Thyroid gland (tissue), 4 donors: ENCODE measurements at places on chromosomes 3 and 15. TPM values are rescaled to one million over a fixed set of nuclear protein-coding genes. Genes with fewer than 3 reads are reported as not detected.

DNA sequence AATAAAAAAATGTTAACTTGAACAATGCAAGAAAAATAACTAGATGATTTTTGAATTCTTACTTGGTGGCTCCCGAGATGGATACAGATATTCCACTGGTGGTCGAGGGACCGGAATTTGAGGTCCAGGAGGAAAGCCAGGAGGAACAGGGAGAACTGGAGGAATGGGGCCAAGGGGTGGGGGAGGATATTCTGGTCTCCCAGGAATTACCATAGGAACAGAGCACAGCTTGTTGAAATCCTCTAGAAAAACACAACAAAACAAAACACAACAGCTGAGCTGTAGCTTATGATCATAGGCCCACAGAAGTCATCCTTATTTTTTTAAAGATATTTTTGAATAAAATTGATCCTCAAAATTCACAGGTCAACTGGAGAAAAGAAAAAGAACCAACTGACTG, 129.4 kb downstream of the FBN1 start:
- DNase-seq = no peak
- H3K27ac ChIP-seq = no peak overlapping the region

- no peaks in the 10 kb centered on the region for H3K27me3 ChIP-seq
- no peak overlapping the region for H3K27ac ChIP-seq
- H3K36me3 ChIP-seq = no peaks in the 10 kb centered on the region
- H3K4me3 ChIP-seq = no peak overlapping the region
These were observed 194.3 kb upstream of the SGO1 start for GRCh38 chr3:20380295-20380694.

DNA sequence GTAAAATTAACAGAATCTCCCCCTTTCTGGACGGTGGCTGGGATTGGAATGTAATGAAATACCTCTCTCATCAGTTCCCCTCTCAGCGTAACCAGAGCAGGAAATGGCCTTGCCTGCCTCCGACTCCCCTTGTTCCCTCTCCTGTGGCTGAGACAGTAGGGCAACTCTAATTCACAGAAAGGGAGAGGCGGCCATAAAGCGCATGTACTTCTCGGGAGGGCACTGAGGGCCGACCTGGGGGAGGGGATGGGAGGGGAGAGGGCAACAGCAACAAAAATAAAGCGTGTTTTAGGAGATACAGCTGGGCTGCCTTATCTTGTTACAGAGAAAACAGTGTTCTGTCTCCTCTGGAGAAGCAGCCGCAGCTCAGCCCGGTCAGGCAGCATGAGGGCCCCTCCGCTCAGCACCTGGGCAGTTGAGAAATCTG, 783.3 kb upstream of the ARRDC4 start:
- H3K4me1 ChIP-seq = no peaks in the 10 kb centered on the region
- H3K4me3 ChIP-seq = no peak overlapping the region
- DNase-seq = no peak
- no peaks in the 10 kb centered on the region for H3K36me3 ChIP-seq
- no peak overlapping the region for H3K27ac ChIP-seq

GRCh38 chr3:150653110-150653561, 50.0 kb downstream of the SELENOT start:
- no peaks in the 10 kb centered on the region for H3K36me3 ChIP-seq
- H3K27me3 ChIP-seq = no peaks in the 10 kb centered on the region
- H3K4me1 ChIP-seq = no peaks in the 10 kb centered on the region
- no peak overlapping the region for H3K27ac ChIP-seq
- H3K4me3 ChIP-seq = no peak overlapping the region
- DNase-seq = no peak

DNA sequence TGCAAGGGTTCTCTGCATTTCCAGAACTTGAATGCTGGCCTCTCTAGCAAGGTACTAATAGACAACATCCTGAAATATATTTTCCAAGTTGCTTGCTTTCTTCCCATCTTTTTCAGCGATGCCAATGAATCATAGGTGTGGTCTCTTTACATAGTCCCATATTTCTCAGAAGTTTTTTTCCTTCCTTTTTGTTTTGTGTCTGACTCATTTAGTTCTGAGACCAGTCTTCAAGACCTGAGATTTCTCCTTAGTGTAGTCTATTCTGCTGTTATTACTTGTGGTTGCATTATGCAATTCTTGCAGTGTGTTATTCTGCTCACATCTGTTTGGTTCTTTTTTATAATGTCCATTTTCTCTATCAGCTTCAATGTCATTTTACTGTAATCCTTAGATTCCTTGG, 1265.0 kb upstream of the ALCAM start:
- no peaks in the 10 kb centered on the region for H3K36me3 ChIP-seq
- DNase-seq = no peak
- H3K27me3 ChIP-seq = no peaks in the 10 kb centered on the region
- H3K27ac ChIP-seq = no peak overlapping the region
- H3K4me3 ChIP-seq = no peak overlapping the region

- peak; percentile 49 for DNase-seq
- H3K27me3 ChIP-seq = no peaks in the 10 kb centered on the region
- no peak overlapping the region for H3K4me3 ChIP-seq
- H3K4me1 ChIP-seq = peaks cover 45% of the 10 kb centered on the region
- H3K36me3 ChIP-seq = no peaks in the 10 kb centered on the region
- H3K27ac ChIP-seq = peak overlapping the region; percentile 34
These were observed 6.3 kb downstream of the MTMR10 start for GRCh38 chr15:30985081-30985531.

DNA sequence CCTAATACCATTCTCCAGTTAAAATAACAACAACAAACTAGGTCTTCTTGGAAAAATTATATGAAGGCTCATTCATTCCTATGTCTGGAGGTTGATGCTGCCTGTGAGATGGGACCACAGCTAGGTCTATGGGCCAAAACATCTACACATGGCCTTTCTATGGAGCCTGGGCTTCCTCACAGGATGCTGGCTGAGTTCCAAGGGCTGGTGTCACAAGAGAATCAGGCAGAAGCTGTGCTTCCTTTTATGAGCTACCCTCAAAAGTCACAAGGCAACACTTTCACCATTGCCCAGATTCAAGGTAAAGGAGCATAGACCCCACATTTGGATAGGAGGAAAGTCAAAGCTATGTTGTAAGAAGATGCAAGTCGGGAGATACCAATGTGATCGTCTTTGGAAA, 4.6 kb upstream of the RTP2 start:
- no peaks in the 10 kb centered on the region for H3K36me3 ChIP-seq
- H3K27ac ChIP-seq = no peak overlapping the region
- no peaks in the 10 kb centered on the region for H3K27me3 ChIP-seq
- DNase-seq = no peak
- no peak overlapping the region for H3K4me3 ChIP-seq

GRCh38 chr15:68885070-68885469, 45.3 kb upstream of the SPESP1 start:
- no peak overlapping the region for H3K27ac ChIP-seq
- H3K4me1 ChIP-seq = no peaks in the 10 kb centered on the region
- H3K4me3 ChIP-seq = no peak overlapping the region
- no peaks in the 10 kb centered on the region for H3K27me3 ChIP-seq

Gene NTRK3
- total RNA-seq = 1.0 TPM

Gene COLQ
- total RNA-seq = 2.7 TPM

Gene MLF1
- total RNA-seq = 17.8 TPM

Gene CCK
- total RNA-seq = not detected

Gene SAMMSON
- 0.67 TPM for total RNA-seq

Gene MEX3B
- total RNA-seq = 0.79 TPM

Gene NMNAT3
- 12.5 TPM for total RNA-seq

Gene TMEM158
- 0.40 TPM for total RNA-seq

Gene IP6K1
- 43.4 TPM for total RNA-seq

Gene ATP13A3
- 426 TPM for total RNA-seq

Gene BCHE
- 1.6 TPM for total RNA-seq
